Aorta (tissue), 5 donors: ENCODE measurements at places on chromosomes 16 and 17. TPM values are rescaled to one million over a fixed set of nuclear protein-coding genes. Genes with fewer than 3 reads are reported as not detected.

TERB1 gene
- not detected for total RNA-seq

GRCh38 chr16:66383551-66383950 lies 17.1 kb downstream of the CDH5 start:
- DNase-seq, result no peak

MVP gene
- 138 TPM for total RNA-seq

GRCh38 chr16:10509534-10510025 lies 70.8 kb downstream of the EMP2 start:
- peak; percentile 56 for DNase-seq

GPR142 gene
- not detected for total RNA-seq

TP53 gene
- total RNA-seq, result 26.8 TPM

DNA sequence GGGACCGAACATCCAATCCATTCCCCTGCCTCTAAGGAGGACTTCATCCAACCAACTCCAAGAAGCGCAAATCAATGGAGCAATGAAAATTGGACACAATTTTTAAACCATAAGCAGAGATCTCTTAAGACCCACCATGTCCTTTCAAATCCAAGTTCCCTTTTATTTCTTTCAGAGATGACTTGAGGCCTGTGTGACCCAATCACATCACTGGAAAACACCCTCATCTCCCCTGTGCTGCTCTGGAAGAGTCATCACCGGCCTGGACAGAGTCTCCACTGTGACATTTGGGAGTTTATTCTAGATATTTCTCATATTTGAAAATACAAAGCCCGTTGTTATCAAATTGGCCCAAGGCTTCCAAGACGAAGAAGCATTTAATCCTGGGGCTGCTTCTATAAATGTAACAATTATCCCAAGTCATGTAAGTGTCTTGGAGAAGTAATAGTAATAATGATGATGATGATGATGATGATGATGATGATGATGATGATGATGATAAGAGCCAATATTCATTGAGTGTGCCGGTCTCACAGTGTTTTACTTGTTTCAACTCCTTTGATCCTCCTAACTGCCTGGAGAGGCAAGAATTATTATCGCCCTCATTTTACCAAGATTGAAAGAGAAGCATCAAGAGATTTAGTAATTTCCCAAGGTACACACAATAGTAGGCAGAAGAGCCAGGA lies 72.1 kb downstream of the COPRS start:
- no peak for DNase-seq

GRCh38 chr17:40617678-40618240 lies 29.9 kb downstream of the SMARCE1 start:
- no peak for DNase-seq

NPB gene
- total RNA-seq, result 0.58 TPM

DNA sequence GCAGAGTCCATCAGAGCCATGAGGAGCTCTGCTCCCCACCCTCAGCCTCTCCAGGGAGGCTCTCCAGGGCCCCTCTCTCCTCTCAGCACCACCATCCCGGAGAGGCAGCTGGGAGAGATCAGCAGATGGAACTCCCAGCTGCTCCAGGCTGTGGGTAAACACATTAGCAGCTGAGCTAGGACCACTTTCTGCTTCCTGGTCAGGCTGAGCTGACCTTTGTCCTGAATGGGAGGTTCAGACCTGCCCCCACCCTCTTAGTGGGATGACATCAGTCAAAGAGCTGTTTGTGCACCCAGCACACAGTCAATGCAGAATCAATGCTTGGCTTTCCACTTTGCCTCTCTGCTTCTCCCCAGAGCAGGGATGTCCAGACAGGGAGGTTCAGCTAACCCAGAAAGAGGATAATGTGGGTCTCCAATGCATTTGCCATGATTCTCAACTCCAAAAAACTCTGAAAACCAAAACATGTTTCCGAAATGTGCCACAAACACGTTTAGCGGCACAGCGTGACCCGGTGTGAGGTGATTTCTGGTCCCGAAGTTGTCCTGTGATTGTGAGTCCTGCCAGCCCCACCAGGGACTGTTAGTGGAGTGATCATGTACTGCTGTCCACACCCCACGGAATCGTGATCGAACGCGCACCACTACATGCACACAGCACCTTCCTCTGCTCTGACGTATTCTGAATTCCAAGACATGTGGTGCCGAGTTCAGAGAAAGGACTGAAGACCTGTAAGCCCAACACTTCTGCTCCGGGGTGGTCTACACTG lies 6.7 kb downstream of the GPR142 start:
- DNase-seq, result no peak

DNA sequence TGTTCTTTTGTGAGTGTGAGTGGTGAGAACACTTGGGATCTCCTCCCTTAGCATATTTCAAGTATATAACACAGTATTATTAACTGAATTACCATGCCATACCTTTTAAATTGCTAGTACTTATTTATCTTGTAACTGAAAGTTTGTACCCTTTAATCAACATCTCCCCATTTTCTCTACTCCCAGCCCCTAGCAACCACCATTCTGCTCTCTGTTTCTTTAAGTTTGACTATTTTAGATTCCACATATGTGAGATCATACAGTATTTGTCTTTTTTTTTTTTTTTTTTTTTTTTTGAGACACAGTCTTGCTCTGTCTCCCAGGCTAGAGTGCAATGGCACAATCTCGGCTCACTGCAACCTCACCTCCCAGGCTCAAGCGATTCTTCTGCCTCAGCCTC lies 117.6 kb upstream of the CACNG3 start:
- no peak for DNase-seq

DNA sequence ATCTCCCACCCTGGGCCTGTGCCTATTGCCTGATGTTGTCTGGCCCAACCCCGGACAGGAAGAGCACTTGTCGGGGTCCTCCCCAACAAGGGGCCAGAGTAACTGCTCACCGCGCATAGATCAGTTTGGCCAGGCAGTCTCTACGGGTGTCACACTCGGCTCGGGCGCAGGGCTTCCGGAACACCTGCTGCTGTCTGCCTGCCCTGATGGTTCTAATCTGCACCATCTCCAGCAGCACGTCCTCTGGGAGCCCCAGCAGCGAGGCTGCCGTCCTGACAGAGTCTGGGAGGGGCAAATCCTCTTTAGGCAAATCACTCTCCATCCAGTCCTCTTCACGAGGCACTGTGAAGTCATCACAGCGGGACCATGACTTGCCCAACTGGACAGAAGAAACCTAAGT lies 24.0 kb downstream of the MYO19 start:
- no peak for DNase-seq

- no peak for DNase-seq
Measured at GRCh38 chr17:80763293-80763867, 218.7 kb downstream of the RPTOR start.

- no peak for DNase-seq
Measured at GRCh38 chr16:17166095-17166494, 304.7 kb downstream of the XYLT1 start.

DNA sequence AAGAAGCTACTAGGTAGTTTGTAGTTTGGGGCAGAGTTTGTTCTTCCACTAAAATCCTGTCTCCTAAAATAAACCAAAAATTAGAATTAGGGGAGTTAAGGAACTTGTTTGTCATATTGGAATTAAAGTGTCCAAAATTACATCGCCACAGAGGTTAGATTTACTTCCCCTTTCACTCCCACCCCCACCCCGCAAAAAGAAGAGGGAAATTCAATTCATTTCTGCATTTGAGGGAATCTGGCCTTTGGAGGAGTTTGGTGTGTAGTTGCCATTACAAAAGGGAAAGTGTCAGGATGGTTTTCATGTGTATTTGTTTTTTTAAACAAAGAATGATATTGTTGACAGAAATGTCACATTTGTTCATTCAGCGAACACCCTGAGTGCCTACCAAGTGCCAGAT lies 5.8 kb downstream of the TMEM97 start:
- DNase-seq, result no peak

OR3A3 gene
- total RNA-seq, result not detected

DNA sequence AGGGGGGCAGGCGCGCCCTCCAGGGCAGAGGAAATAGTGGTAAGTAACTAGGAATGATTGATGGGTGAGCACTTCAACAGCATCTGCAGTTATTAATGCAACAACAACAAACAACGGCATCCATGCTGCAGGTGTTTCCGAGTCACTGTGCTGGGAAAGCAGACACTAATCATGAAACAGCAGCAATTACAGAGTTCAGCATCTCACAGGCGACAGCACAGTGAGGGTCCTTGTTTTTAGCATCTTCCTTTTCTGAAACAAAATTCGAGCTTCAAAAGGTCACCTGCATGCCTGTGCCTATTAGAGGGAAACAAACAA lies 191.9 kb downstream of the SLC39A11 start:
- no peak for DNase-seq

DNA sequence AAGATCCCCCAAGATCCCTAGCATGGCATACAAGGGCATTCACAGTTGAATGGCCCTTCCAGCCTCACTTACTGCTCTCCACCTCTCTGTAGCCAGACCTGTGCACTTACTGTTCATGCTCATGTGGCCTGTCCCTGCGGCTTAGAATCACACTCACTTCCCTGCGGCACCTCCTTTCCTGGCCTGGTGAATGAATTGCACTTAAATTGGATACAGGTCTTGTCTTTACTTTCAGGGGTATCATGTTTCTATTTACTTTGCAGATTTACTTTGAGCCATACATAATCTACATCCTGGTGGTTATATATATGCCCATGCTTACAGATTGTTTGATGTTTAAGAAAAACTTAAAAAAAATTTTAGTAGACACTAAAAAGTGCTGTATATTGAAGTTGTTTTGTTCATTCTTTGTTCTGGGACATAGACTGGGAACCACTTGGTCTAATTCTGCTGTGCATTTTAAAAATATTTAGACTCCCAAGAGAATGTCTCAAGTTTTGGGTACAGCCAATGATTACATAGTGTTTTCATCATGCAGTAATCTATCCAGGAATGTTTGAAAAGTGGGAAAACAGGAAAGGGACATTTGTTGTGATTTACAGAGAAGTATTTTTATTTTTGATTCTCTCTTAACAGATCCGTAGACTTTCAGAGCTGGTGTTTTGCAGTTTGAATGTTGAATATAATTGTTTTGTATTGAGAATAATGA lies 63.9 kb downstream of the NUP88 start:
- DNase-seq, result no peak

- no peak for DNase-seq
Measured at GRCh38 chr16:50685462-50686063, 4.5 kb upstream of the SNX20 start.

GRCh38 chr16:52078716-52079655 lies 468.0 kb downstream of the TOX3 start:
- no peak for DNase-seq

- DNase-seq, result no peak
Measured at GRCh38 chr16:79843631-79844043, 243.1 kb upstream of the MAF start.

DNA sequence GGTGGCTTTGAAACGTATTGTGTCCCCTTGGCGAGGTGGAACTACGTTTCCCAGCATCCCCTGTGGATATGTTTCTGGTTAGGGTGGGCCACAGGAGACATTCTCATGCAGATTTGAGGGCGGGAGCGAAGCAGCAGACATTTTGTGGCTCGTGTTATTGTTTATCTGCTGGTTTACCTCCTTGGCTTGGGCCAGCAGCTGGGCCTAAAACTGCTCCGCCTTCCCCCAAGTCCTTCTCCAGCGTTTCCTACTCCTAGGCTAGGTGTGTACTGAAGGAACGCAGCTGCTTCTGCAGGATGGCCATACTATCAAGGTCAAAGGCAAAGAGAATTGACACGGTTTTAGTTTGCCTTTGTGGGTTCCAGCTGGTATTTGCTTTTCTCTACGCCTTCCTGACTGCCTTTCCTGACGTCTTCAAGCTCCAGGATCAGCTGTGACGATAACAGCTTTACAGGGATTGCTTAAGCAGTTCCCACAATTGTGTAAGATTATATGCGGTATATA lies 17.2 kb upstream of the WSB1 start:
- DNase-seq, result no peak

DNAAF8 gene
- total RNA-seq, result 0.24 TPM

DNA sequence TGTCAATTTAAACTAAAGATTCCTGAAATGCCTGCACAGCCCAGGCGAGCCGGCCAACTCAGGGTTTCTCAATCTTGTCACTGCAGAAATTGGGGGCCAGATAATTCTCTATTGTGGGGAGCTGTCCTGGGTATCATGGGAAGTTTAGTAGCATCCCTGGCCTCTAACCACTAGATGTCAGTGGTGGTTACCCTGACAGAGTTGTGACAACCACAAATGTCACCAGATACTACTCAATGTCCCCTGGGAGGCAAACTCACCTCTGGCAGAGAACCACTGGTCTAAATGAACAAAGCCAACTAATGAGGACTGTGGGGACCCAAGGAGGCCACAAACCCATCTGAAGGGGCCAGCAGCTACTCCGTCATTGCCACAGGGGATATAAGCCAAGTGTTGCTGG lies 90.9 kb downstream of the MYH11 start:
- peak; percentile 28 for DNase-seq

- DNase-seq, result peak; percentile 84
Measured at GRCh38 chr16:54282202-54282927, 4.2 kb downstream of the IRX3 start.

- DNase-seq, result peak; percentile 80
Measured at GRCh38 chr17:48625495-48626244, 488 bp downstream of the HOXB9 start.

KRT40 gene
- total RNA-seq, result not detected

DNA sequence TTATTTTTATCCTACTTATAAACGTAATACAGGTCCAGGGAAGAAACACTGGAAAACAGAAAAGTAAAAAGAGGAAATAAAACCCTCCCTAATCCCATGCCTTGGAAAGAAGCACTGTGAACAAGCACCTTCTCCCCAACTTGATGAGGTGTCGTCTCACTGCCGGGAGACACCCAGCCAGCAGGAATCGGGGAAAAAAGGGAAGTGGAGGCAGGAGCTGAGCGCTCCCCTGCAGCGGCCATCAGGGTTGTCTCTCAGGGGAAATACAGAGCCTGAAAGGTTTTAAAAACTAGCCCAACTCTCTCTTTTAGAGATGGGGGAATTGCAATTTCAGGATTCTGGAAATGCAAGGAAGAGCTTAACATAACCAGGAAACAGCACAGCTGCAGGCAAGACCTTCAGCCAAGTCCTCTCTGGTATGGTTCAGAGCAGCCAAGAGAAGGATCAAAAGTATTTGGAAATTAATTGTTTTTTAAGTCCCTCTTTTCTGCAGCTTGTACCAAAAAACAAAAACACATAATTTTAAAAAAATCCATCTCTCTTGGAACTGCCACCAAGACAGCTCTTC lies 96.3 kb upstream of the RCVRN start:
- DNase-seq, result no peak

FN3KRP gene
- total RNA-seq, result 26.7 TPM

DNA sequence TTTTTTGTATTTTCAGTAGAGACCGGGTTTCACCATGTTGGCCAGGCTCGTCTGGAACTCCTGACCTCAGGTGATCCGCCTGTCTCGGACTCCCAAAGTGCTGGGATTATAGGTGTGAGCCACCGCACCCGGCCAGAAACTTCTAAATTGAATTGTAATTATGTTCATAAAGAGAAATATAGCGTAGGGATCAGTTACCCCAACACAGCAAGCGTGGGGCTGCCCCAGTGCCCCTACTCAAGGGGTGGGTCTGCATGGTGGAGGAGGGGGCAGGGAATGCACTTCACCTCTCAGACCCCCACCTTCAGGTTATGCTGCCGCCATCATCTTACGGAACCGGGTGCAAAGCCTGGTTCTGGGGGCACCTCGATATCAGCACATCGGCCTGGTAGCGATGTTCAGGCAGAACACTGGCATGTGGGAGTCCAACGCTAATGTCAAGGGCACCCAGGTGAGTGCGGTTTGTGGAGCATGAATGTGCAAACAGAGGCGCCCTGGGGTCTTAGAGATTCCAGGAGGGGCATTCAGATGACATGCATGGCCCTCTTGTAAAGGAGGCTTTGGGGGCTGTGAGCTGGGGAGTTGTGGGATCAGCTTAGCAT lies 18.0 kb downstream of the ITGAM start:
- peak; percentile 25 for DNase-seq

RAP1GAP2 gene
- total RNA-seq, result 6.1 TPM
